ENCODE measurements at places on chromosomes 5 and 9.

- DNase-seq, result no peak
These were observed 212.8 kb downstream of the SLIT3 start for GRCh38 chr5:169088028-169088725.

GRCh38 chr5:93329756-93330155 lies 251.3 kb downstream of the NR2F1-AS1 start:
- no peak for DNase-seq

- DNase-seq, result no peak
These were observed 666.0 kb upstream of the COX7C start for GRCh38 chr5:85951707-85952210.

- no peak for DNase-seq
These were observed 137.9 kb downstream of the GABBR2 start for GRCh38 chr9:98570663-98571440.

DNA sequence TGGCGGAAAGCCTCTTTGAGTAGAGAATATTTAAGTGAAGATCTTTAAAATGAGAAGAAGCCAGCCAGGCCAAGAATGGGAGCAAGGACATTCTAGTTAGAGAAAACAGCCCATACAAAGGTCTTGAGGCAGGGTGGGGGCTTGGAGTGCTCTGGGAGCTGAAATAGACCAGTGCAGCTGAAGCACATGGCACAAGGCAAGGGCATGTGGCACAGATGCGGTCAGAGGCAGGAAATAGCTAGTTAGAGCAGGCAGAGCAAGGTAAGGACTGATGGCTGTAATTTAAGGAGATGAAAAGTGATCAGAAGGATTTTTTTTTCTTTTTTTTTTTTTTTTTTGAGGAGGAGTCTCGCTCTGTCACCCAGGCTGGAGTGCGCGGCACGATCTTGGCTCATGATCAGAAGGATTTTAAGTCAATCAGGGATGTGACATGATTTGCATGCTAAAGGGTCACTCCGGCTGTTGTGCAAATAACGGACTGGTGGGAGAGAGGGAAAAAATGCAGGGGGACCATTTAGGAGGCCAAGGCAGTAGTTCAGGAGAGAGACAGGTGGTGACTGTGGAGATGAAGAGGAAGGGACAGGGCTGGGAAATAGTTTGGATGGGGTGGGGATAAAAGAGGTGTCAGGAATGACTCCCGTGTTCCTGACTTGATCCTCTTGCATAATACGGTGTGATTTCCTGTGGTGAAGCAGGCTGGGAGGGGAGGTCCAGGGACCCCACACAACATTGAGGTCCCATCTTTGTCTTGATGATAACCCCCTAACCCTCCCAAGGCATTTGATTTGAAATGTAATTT lies 207.6 kb downstream of the HSPA4 start:
- DNase-seq, result no peak

GRCh38 chr5:17679597-17680203 lies 45.4 kb downstream of the TAF11L14 start:
- no peak for DNase-seq

- peak; percentile 69 for DNase-seq
These were observed 57.4 kb upstream of the PRSS3 start for GRCh38 chr9:33737811-33738606.

GRCh38 chr5:74085782-74086181 lies 459.8 kb downstream of the ARHGEF28 start:
- DNase-seq, result no peak

DNA sequence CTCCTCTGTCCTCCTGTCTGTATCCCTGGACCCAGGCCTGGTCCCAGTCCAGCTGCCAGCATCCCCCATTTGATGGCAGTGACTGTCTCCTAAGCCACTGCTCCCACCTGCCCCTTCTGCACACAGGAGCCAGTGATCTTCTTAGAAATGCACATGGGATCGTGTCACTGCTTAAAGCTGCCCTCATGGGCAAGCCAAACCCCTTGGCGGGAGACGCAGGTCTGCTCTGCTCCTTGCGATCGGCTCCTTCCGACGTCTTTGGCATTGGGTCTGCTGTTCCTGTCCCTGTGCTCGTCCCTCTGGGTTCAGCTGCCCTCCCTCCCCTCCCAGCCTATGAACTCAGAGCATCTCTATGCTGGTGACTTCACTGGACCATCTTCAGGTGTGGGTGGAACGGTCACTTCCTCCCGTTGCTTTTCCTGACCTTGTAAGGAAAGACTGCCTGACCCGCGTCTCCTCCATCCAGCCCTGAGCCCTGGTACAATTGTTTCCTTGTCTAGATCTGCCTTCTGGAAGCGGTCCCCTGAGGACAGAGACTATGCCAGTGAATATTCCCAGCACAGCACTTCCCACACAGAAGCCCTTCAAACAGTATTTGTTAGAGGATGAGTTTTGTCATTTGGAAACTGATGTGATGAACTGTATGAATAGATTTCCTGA lies 116.5 kb downstream of the ZNF354C start:
- DNase-seq, result no peak

GRCh38 chr5:78545406-78545805 lies 103.2 kb downstream of the LHFPL2 start:
- no peak for DNase-seq

GRCh38 chr5:108720391-108720790 lies 27.3 kb upstream of the FER start:
- DNase-seq, result no peak

DNA sequence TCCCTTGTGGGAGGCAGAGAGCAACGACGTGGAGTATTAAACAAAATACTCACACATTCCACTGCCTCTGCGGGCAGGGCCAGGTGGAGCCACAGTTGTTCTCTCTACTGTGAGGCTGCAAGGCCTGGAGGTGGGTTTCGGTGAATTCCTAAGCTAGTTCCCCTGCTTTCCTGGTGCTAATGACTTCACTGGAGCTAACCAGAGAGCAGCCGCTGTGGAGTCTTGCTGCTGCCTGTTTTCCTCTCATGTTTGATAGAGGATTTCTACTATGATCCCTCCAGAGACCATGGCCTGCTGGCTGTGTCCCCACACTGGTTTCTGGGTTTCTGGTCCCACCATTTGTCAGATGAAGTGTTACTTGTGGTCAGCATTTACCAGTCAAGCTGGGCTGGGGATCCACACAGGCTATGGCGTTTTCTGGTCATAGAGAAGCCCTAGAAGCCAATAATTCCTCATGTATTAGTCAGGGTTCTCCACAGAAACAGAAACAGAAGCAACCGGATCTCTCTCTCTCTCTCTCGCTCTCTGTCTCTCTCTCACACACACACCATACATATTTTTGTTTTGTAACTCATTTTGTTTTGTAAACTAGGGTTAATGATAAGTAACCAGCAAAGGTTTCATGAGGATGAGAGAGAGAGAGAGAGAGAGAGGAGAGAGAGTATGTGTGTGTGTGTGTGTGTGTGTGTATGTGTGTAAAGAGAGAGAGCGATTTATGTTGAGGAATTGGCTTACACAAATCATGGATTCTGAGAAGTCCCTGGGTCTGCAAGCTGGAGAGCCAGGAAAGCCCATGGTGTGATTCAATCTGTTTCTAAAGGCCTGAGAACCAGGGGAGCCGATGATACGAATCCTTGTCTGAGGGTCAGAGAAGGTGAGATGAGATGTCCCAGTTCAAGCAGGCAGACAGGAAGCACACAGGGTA lies 403.0 kb downstream of the GADD45G start:
- DNase-seq, result peak; percentile 2

GRCh38 chr5:168057905-168058304 lies 233.5 kb upstream of the WWC1 start:
- no peak for DNase-seq

DNA sequence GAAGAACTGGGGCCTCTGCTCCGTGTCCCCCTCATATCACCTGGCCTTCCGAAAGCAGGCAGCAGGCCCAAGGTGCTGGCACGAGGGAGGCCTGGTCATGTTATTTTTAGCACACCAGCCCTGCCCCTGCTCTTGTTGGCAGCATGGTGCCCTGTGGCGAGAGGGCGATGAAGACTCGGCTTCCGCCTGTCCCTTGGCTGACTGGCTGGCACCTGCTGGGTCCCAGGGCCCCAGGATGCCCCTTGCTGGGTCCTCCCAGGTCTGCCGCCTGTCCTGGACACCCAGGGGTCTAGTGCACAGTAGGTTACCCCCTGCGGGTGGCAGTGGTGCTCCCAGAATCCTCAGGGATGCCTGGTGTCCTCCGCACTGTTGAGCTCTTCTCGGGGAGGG lies 77.0 kb downstream of the RXRA start:
- no peak for DNase-seq

DNA sequence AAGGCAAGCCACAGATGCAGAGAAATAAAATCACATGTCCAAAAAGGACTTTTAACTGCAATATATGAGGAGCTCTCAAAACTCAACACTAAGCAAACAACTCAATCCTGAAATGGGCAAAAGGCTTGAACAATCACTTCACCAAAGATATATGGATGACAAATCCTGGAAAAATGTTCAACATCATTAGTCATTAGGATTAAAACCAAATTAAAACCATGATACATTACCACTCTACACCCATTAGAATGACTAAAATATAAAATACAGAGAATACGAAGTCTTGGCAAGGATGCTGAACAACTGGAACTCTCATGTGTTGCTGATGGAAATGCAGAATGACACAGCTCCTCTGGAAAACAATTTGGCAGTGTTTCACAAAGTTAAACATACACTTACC lies 277.4 kb downstream of the TLE1 start:
- DNase-seq, result peak; percentile 34

Data from EL (cell line).